ENCODE measurements at places on chromosomes 2 and 18. TPM values are rescaled to one million over a fixed set of nuclear protein-coding genes. Genes with fewer than 3 reads are reported as not detected.

The SEC11C gene
- 54.8 TPM for total RNA-seq

The MOGAT1 gene
- total RNA-seq = not detected

The TNFRSF11A gene
- 10.9 TPM for total RNA-seq

DNA sequence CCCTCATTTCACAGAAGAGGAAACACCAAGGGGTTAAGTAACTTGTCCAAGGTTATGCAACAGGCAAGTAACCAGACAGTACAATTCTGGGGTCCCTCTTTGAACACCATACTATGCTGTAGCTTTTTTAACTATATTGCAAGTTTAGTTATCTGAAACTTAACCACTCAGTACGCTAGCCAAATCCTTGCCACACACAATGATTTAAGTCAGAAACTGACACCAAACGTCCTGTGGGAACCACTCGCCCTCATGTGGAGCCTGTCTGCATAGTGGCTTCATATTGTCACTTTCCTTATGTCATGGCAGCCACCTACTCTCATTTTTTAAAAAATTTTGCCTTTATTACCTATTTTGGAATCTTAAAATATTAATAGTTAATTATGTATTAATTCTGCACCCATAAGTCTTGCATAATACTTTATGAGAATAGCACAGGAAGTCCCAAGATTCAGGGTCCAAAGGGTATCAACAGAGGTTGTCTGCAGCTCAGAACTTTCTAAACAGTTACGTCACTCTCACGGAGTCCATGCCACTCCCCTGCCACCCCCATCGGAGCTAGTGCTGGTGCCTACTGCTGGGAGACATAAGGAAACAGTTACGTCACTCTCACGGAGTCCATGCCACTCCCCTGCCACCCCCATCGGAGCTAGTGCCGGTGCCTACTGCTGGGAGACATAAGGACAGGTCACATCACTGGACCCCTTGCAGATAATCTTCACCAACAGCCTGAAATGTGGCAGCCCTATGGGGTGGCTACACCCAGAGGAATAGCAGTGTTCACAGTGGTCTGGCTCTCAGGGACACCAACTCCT lies 99.0 kb downstream of the L3MBTL4 start:
- H3K4me3 ChIP-seq = no peak overlapping the region
- H3K4me1 ChIP-seq = no peaks in the 10 kb centered on the region

- no peaks in the 10 kb centered on the region for H3K27me3 ChIP-seq
- no peak for DNase-seq
- no peaks in the 10 kb centered on the region for H3K36me3 ChIP-seq
- no peak overlapping the region for H3K27ac ChIP-seq
Measured at GRCh38 chr2:236903978-236904377, 181.7 kb upstream of the COPS8 start.

- H3K4me1 ChIP-seq = no peaks in the 10 kb centered on the region
- H3K27ac ChIP-seq = no peak overlapping the region
- DNase-seq = no peak
- no peak overlapping the region for H3K4me3 ChIP-seq
Measured at GRCh38 chr2:70460333-70460732, 93.3 kb downstream of the TGFA start.

DNA sequence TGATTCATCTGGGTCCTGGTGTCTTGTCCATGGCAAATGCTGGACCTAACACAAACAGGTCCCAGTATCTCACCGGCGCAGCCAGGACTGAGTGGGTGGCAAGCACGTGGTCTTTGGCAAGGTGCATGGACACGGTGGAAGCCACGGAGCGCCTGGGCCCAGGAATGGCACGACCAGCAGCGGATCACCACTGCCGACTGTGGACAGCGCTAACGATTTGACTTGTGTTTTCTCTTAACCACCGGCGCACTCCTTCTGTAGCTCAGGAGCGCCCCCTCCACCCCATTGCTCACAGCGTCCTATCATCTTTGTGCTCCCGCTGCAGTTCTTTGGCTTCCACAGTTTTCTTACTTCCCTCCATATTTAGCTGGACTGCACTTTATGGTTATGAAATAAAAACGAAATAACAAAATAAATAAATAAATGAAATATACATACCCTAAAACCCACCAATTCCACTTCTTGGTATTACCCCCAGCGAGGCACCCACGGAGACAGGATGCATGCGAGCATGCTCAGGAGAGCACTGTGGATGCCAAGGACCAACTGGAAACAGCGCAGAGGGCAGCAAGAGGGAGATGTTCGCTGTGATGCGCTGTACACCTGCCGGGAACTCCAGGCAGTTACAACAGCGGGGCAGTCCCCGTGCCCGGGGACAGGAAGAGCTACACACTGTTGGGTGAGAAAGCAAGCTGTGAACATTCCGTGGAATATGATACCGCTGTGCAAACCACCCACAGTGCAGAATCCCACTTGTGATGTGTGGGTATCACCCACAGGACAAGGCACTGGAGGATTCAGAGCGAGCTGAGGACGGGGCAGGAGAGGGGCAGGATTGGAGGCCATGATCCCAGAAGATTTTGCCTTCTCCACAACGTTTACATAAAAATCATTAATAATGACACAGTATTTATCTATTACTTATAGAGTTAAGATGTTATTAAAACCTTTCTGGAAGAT lies 7.0 kb upstream of the CIDEA start:
- no peak overlapping the region for H3K27ac ChIP-seq
- no peaks in the 10 kb centered on the region for H3K4me1 ChIP-seq
- no peak for DNase-seq
- no peak overlapping the region for H3K4me3 ChIP-seq
- no peaks in the 10 kb centered on the region for H3K36me3 ChIP-seq

GRCh38 chr2:217568289-217568971 lies 434.4 kb downstream of the TNS1 start:
- H3K4me3 ChIP-seq = no peak overlapping the region
- no peaks in the 10 kb centered on the region for H3K27me3 ChIP-seq
- no peaks in the 10 kb centered on the region for H3K4me1 ChIP-seq
- H3K36me3 ChIP-seq = no peaks in the 10 kb centered on the region

The STRN gene
- total RNA-seq = 43.4 TPM

DNA sequence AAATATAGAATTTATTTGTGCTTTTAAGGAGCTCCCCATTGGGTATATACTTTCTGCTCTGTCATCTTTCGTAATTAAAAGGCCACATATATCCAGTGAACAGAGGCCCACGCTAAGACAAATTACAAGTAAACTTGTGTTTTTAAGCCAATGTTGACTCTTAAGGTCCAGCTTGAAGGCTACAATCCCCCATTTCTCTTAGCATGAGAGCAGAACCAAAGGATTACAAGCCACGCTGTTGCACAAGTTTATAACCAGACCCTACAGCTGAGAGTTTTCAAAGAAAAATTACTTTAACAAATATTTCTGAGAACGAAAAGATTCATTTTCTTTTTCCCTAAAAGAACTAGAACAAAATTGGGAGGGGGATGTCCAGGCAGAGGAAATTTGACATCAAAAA lies 471.0 kb downstream of the TXNL1 start:
- no peak for DNase-seq
- H3K27me3 ChIP-seq = no peaks in the 10 kb centered on the region
- H3K4me1 ChIP-seq = no peaks in the 10 kb centered on the region
- H3K4me3 ChIP-seq = no peak overlapping the region
- no peaks in the 10 kb centered on the region for H3K36me3 ChIP-seq
- H3K27ac ChIP-seq = no peak overlapping the region

DNA sequence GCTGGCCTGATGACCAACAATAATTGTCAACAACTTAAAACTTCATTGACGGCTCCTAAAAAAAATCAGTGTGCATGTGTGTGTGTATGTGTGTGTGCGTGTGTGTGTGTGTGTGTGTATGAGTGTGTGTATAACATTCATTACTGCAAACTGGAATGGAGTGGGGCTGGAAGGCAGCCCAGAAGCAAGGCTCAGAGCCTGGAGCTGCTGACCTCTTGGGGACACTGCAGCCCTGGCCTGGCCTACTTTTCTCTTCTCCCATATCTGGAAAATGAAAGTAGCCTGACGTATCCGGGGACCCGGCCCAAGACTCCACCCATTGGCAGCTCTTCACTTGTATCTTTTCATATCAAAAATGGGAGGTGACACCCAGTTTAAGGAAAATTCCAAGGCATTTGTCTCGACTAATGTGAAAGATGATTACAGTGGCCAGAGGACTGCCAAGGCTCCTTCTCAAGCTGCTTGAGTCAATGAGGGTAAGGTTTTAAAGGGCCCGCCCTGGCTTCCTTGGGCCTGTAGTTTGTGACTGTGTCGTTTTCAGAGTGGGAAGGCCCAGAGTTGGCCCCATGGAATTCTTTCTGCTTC lies 72.4 kb upstream of the IL1R1 start:
- no peaks in the 10 kb centered on the region for H3K36me3 ChIP-seq
- DNase-seq = no peak
- no peak overlapping the region for H3K27ac ChIP-seq
- H3K4me1 ChIP-seq = peaks cover 3% of the 10 kb centered on the region

The SP3 gene
- 200 TPM for total RNA-seq

The STRADB gene
- total RNA-seq = 14.7 TPM

DNA sequence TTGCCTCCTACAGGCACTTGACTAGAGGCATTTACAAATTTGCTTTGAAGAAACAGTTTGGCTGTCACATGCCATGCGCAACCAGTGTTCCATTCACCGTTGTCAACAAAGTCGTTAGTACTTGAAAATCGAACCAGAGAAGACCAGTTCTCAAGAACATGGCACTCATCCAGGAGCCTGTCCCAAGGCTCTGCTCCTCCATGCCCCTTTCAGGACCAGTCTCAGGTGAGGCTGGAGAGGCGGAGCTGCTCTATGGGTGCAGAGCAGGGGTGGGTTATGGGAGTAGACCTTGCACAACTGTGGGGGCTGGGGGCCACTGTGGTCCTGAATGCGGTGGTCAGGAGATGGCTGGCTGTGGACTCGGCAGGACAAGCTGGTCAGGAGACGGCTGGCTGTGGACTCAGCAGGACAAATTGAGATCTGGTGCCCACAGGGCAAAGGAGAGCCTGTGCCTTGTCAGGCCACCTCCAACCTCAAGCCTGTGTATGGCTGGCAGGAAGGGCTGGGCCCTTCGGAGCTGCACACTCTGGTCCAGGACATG lies 12.3 kb upstream of the ATP9B start:
- no peaks in the 10 kb centered on the region for H3K4me1 ChIP-seq
- no peak overlapping the region for H3K4me3 ChIP-seq
- H3K27me3 ChIP-seq = no peaks in the 10 kb centered on the region
- no peak for DNase-seq

- no peak for DNase-seq
- no peaks in the 10 kb centered on the region for H3K4me1 ChIP-seq
- peaks cover 31% of the 10 kb centered on the region for H3K36me3 ChIP-seq
- H3K27ac ChIP-seq = no peak overlapping the region
- no peaks in the 10 kb centered on the region for H3K27me3 ChIP-seq
Measured at GRCh38 chr2:159817283-159817682, 19.3 kb upstream of the CD302 start.

GRCh38 chr2:36355151-36355889 lies at the start of gene CRIM1:
CRIM1 (plus strand) TSS chr2:36355778; CDS start chr2:36356293, 515 bp downstream.
- peak within 1 kb of the TSS; percentile 57 for H3K4me3 ChIP-seq
- DNase-seq = peak; percentile 67
- peaks cover 22% of the 10 kb centered on the region for H3K4me1 ChIP-seq
- no peaks in the 10 kb centered on the region for H3K36me3 ChIP-seq
- H3K27me3 ChIP-seq = no peaks in the 10 kb centered on the region
- H3K27ac ChIP-seq = no peak within 1 kb of the TSS

DNA sequence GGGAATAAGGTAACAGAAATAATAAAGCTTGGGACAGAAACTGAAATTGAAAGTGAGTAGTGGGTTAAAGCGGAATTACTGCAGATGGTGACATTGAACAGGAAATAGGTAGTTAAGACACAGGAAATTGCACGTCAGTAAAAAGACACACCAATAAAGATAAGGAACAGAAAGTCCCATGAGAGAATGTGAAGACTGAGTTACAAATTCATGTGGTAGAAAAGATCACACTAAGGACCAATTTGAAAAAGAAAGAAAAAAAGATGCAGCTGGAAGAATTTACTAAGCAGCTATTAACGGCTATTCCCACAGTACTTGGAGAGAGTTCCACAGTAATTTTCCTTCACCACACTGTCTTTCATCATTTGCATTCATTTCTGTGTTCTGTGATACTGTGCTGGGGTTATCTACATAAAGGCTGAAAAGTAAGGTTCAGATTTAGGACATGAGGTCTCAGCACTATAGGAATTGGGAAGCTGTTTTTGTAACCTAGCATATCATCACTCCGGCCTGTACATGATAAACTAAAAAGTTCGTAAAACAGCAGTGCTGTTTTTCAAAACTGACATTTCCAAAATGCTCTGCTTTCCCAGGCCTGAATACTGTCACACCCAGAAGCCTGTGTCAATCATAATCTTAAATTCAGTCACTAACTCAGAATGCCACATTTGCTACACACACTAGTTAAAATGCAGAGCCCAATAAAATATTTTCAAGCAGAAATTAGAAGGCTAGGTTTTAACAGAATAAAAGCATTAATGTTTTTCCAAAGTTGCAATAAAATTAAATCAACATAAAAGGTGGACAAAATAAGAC lies 42.9 kb downstream of the SRBD1 start:
- DNase-seq = peak; percentile 88
- peak overlapping the region; percentile 42 for H3K4me3 ChIP-seq
- H3K27me3 ChIP-seq = no peaks in the 10 kb centered on the region
- H3K36me3 ChIP-seq = peaks cover 3% of the 10 kb centered on the region
- H3K4me1 ChIP-seq = peaks cover 8% of the 10 kb centered on the region

GRCh38 chr18:74414953-74415515 lies 42.1 kb downstream of the DIPK1C start:
- H3K4me3 ChIP-seq = no peak overlapping the region
- no peaks in the 10 kb centered on the region for H3K36me3 ChIP-seq
- no peak for DNase-seq
- H3K27me3 ChIP-seq = no peaks in the 10 kb centered on the region
- H3K4me1 ChIP-seq = no peaks in the 10 kb centered on the region
- H3K27ac ChIP-seq = no peak overlapping the region

Data from natural killer cell (primary cell).